ENCODE measurements at places on chromosomes 6 and 20.

DNA sequence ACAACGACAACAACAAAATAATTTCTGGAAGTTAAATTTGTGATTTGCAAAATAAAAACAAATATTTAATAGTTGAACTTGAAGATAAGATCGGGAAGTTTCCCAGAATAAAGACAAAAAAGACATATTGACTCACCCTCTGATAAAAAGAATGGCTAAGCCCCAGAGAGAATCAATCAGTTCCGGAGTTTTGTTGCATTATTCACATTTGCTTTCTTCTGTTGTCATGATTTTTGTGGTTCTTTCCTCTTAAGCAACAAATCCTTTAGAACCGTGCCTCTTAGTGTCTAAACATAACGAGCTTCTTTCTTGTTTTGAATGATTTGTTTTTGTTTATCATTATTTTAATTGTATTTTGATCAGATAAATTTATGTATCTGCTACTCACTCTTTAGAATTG, 337.7 kb upstream of the PRND start:
- no peak for DNase-seq

GRCh38 chr6:54013966-54014365, 97.3 kb upstream of the MLIP start:
- DNase-seq: peak; percentile 50

DNA sequence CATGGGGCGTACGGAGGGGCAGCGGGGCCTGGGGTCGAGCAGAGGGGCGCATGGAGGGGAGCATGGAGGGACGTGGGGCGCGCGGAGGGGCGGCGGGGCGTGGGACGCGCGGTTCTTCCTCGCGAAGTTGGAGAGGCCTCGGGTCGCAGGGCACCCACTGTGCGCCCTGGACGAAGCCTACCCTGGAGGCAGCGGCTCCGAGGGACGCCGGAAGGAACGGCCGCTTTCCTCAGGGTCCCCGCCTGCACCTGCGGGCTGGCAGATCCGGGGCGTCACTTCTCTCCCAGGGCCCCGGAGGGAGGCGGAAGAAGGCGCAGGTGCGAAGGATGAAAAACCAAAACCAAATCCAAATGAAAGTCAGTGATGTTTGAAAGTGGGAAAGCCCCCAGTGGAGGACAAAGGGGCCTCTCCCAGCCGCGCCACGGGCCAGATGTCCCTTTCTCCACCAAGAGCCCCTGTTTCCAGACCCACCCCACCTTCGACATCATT, 142.1 kb upstream of the PDE10A start:
- no peak for DNase-seq

DNA sequence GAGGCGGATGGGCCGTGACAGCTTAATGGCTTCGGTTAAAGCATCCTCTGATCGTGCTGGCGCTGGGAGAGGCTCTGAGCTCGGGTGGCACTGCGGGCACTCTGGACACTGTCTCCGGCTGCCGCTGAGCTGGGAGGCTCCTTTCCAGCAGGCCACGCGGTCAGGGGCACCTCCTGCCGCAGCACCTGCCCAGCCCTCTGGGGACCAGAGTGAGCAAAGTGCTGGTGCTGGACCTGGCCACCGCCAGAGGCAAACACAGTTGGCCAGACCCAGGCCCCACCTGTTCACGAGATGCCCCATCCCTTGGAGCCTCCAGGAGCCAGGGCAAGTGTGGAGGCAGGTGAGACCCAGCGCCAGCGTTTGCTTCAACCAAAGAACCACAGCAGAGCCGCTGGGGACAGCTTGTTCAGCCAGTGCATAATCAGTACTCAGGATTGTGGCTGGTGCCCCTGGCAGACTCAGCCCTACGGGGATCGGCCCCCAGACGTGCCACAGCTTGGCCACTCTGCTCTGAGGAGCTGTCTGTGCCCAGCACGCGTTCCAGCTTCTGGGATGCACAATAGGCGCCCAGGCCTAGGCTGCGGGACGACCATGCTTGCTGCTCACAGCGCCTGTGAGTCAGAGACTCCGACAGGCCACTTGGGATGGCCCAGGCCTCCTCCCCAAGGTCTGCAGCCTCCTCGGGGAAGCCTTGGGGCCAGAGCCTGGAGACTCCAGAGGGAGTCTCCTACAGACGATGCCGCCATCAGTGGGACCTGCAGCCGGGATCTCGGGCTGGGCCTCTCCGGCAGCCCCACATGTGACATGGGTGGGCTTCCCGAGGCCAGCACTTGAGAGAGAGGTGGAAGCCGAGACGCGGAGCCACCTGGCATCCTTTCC, 38.2 kb upstream of the SLCO4A1 start:
- no peak for DNase-seq

- no peak for DNase-seq
Observed at GRCh38 chr20:22062874-22063273, 357.4 kb downstream of the PAX1 start.

DNA sequence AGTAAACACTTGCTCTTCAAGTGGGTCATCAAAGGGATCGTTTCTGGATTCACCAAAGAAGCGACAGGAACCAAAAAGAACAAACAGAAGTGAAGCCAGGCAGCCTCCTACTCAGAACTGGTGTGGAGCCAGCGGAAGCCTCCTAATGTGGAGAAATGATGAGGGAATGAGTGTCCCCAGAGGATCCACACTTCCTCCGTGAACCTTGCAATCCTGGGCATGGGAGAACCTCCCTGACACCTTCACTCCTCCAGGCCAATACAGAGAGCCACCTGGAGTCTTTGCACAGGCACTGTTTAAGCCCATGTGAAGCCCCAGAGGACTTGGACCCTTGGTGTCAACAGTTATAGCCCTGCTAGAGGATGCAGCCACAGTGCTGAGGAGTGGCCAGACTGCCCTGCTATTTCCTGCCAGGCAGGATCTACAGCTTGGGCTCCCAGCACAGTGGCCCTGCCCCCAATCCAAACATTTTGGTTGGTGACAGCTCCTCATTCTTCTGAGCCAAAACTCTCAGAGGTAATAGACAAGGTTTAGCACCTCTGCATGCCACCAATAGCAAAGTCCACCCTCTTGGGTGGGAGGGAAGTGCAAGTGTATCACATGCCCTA, 23.2 kb upstream of the SERINC1 start:
- no peak for DNase-seq

DNA sequence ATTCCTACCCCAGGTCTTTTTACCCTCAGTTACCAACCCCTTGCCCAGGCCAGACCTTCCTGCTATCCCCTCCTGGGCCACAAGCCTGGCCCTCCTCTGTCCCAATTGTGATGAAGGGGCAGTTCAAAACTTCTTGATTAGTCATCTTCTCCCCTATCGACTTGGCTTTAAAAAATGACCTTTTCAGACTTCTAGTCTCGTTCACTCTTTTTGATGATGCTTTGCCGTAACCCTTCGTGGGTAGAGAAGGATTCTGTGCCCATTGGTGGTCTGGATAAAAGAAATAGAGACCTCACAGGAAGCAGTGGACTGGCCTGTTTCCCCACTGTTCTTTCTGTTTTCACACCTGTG, 5.5 kb downstream of the VEGFA start:
- no peak for DNase-seq

GRCh38 chr6:106757267-106757666, 127.9 kb downstream of the QRSL1 start:
- DNase-seq: no peak

- DNase-seq: no peak
Observed at GRCh38 chr20:24963672-24964505, 14.8 kb downstream of the CST7 start.

- peak; percentile 75 for DNase-seq
Observed at GRCh38 chr6:12537389-12537788, 179.2 kb upstream of the PHACTR1 start.

DNA sequence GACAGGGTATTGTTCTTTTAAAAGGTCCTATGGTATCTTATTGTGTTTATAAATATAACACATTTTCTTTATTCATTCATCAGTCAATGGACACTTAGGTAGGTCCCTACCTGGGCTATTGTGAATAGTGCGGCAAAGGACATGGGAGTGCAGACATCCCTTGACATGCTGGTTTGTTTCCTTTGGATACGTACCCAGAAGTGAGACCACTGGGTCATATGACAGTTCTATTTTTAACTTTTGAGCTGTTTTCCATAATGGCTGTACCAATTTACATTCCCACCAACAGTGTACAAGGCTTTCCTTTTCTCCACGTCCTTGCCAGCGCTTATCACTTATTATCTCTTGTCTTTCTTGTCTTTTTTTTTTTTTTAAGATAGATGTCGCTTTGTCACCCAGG, 627.5 kb downstream of the PRKN start:
- no peak for DNase-seq

GRCh38 chr6:106820412-106820852, 154.1 kb downstream of the CD24 start:
- no peak for DNase-seq

GRCh38 chr6:54719131-54719530, 127.4 kb upstream of the FAM83B start:
- DNase-seq: no peak

GRCh38 chr6:11366183-11366933, 133.9 kb upstream of the NEDD9 start:
- DNase-seq: no peak

DNA sequence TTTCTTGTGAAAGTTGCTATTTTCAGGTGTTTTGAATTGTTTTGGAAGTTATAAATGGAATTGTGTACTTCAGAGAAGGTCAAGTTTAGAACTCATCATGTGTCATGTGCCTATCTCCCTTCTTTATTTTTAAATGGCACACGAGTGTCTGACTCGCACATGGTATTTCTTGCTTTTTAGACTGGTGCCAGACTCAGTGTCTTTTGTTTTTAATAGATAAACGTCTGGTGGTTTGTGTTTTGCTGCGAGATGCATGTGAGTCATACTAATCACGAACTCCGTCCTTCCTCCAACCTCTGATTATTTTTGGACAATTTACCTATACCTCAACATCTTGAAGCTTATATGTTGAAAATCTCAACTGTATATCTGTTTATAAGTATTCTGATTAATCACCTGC, 292.1 kb downstream of the CDKAL1 start:
- no peak for DNase-seq

- DNase-seq: no peak
Observed at GRCh38 chr6:90584636-90585255, 2.1 kb downstream of the MAP3K7 start.

- DNase-seq: no peak
Observed at GRCh38 chr6:77447254-77447653, 16.0 kb downstream of the HTR1B start.

- peak; percentile 29 for DNase-seq
Observed at GRCh38 chr6:30884521-30885480, 482 bp downstream of the DDR1 start.

- DNase-seq: peak; percentile 25
Observed at GRCh38 chr20:8664778-8665177, 404.1 kb upstream of the PLCB4 start.

GRCh38 chr20:57092112-57092899, 174.1 kb downstream of the BMP7 start:
- peak; percentile 52 for DNase-seq

DNA sequence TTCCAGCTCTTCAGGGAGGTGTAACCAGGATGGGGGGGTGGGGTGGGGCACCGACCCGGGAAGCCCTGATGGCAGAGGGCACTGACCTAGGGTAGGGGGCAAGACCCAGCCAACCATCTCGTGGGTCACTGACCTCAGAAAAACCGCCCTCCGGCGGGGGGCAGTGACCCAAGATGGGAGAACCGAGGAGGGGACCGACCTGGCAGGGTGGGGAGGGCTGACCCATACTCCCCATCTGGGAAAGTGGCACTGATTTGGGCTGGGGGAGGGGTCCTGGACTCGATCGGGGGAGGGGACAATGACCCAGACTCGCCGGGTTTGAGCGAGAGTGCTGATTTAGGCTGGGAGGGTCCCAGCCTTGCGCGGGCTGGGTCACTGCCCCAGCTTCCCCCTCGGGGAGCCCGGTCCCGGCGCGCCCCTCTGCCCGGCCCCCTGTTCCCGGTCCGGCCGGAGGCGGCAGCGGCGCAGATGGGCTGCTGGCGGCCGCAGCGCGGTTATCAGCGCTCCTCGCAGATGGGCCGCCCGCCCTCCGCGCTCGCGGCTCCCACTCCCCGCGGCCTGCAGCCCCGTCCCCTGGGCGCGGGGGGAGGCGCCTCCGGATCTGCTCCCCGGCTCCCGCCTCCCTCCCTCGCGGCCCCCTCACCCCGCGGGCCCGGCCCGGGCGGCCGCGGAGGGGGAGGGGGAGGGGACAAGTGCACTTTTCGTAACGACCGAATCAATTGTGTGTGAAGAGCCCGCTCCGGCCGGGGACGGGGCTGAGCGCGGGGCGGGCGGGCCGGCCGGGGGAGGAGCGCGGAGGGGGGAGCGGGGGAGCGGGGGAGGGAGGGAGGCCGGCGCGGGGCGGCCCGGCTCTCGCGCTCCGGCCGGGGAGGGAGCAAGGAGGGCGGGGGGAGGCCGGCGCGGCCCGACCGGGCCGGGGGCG, 2.2 kb downstream of the NOL4L start:
- DNase-seq: peak; percentile 8

DNA sequence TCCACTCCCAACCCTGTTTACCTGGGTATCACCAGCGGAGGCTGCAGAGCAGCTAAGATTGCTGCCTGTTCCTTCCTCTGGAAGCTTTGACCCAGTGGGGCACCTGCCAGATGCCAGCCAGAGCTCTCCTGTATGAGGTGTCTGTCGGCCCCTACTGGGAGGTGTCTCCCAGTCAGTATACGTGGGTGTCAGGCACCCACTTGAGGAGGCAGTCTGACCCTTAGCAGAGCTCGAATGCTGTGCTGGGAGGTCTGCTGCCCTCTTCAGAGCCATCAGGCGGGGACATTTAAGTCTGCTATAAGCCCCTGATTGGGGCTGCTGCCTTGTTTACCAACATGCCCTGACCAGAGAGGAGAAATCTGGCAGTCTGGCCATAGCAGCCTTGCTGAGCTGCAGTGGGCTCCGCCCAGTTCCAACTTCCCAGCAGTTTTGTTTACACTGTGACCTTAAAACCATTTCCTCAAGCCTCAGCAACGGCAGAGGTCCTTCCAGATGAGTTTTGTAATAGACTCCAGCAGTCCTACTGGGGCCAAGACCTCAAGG, 2.8 kb downstream of the RAET1E start:
- no peak for DNase-seq

- no peak for DNase-seq
Observed at GRCh38 chr20:454951-455350, 7.4 kb downstream of the TBC1D20 start.

DNA sequence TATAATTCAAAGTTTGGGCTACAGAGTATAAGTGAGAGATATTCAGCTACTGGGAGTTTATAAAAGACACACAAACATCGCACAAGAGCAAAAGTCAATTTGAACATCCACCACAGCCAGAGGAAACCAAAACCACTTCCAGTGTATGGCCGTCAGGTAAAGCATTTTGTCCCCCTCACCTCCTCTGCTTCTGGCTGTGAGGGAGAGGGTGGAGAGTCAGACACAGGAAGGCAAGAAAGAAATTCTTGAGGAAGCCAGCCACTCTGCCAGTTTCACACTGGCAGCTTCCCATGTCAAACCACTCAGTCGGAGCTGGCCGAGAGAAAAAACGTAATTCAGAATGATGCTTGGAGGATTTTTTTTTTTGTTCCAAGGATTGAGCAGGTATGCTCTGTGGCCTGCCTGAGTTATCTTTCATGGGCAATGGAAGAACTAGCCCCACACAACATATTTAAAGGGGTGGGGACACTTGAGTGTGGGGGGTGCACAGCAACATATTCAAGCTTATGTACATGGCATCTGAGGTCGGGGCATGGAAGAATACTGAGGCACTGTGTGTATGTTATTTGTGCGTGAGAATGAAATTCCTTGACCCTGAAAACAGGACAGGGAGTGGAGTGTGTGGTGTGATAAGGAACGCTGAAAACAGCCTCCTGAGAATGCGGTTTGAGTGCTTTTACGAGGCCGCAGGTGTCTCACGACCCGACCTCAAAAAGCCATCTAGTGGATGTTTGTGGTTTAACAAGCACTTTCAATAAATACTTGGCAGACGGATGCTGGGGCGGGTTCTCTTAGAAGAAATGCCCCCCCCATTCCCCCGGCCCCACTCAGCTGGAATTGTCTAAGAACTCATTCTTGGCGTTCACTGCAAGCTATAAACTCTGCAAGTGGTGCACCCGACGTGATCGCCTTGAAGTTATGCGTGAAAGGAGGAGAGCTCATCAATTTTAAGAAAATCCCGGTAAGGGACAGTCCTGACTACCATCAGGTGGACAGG, 27.5 kb upstream of the ZBTB22 start:
- peak; percentile 75 for DNase-seq

Measured in dermis microvascular lymphatic vessel endothelial cell (primary cell).